Panc1 (cell line): ENCODE measurements at places on chromosomes 13 and 19. TPM values are rescaled to one million over a fixed set of nuclear protein-coding genes. Genes with fewer than 3 reads are reported as not detected.

- no peak overlapping the region for H3K27ac ChIP-seq
- H3K4me1 ChIP-seq: no peaks in the 10 kb centered on the region
- no peak for DNase-seq
- no peak overlapping the region for H3K4me3 ChIP-seq
Observed at GRCh38 chr19:31591258-31591657, 242.0 kb upstream of the TSHZ3 start.

- DNase-seq: no peak
- no peak overlapping the region for H3K4me3 ChIP-seq
- H3K36me3 ChIP-seq: no peaks in the 10 kb centered on the region
- no peak overlapping the region for H3K27ac ChIP-seq
- no peaks in the 10 kb centered on the region for H3K27me3 ChIP-seq
Observed at GRCh38 chr13:110506396-110506795, 55.1 kb downstream of the RAB20 start.

GRCh38 chr19:1063030-1063908, 3.7 kb upstream of the ARHGAP45 start:
- H3K4me3 ChIP-seq: no peak overlapping the region
- H3K36me3 ChIP-seq: no peaks in the 10 kb centered on the region; the same call in 1 of the 2 replicates
- no peaks in the 10 kb centered on the region for H3K27me3 ChIP-seq
- peaks cover 17% of the 10 kb centered on the region for H3K4me1 ChIP-seq
- no peak overlapping the region for H3K27ac ChIP-seq
- DNase-seq: no peak

GRCh38 chr13:113273321-113273720, 23.7 kb upstream of the LAMP1 start:
- no peaks in the 10 kb centered on the region for H3K4me1 ChIP-seq
- no peaks in the 10 kb centered on the region for H3K27me3 ChIP-seq
- H3K27ac ChIP-seq: no peak overlapping the region
- no peak for DNase-seq
- H3K36me3 ChIP-seq: no peaks in the 10 kb centered on the region

DNA sequence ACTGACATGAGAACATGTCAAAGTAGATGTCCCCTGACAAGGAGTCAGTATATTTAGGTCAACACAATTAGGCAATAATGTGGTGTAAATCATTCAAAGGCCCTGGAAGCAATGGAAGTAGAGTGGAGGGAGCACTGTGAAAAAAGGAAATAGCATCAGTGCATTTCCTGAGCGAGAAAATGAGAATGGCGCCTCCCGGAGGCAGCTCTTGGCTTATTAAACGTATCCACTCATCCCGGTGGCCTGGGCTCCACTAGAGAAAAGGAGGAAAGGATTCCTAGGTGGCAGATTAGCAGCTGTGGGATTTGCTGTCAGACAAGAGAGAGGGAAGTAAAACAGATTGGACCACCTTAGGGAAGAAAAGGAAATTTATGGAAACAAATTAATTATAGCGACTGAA, 173.7 kb upstream of the TMTC4 start:
- H3K4me3 ChIP-seq: no peak overlapping the region
- no peak for DNase-seq
- no peaks in the 10 kb centered on the region for H3K4me1 ChIP-seq
- H3K36me3 ChIP-seq: no peaks in the 10 kb centered on the region

Gene PTPRS
- total RNA-seq: 85.4 TPM

DNA sequence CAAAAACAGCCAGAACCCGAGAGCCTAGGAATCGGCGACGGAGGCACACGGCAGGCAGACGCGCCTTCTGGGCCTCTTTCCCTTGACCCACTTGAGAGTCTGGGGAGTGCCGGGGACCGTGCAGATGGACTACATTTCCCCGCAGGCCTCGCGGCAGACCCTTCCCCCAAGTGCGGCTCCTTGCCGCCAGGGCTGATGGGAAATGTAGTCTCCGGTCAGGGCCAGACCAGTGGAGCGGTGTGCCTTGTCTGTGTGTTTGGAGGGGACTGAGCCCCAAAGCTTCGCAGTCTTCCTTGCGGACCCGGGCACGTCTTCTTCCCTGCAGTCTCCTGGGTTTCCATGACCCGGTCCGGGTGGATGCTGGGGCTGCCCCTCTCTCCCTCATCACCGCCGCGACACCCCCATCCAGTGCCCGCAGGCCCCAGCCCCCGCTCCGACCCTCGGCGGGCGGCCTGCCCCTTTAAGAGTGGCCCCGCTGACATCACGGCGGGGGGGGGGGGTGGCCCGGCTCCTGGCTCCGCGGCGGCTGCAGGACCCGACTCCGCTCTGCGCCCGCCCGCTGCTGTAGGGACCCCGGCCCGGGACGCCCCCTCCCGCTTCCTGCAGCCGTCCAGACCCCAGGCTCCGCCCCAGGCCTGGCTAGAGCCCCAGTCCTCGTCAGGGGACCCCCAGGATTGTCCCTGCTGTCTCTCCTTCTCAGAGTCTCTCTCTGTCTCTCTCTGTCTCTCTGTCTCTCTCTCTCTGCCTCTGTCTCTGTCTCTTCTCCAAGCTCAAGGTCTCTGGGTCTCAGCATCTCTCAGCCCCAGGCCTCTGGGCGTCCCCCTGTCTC, 758 bp upstream of the CACNG7 start:
- no peaks in the 10 kb centered on the region for H3K27me3 ChIP-seq
- H3K4me3 ChIP-seq: peak overlapping the region; percentile 64
- H3K4me1 ChIP-seq: peaks cover 23% of the 10 kb centered on the region
- no peak for DNase-seq
- no peak overlapping the region; the same call in 1 of the 2 replicates for H3K27ac ChIP-seq
- H3K36me3 ChIP-seq: no peaks in the 10 kb centered on the region
